ENCODE measurements at places on chromosomes 7 and 10. TPM values are rescaled to one million over a fixed set of nuclear protein-coding genes. Genes with fewer than 3 reads are reported as not detected.

Gene TRPV6
- polyA plus RNA-seq: 0.36 TPM

Gene LANCL2
- polyA plus RNA-seq: 11.8 TPM

Gene CPA1
- not detected for polyA plus RNA-seq

Gene CCL26
- not detected for polyA plus RNA-seq

Gene RPP30
- polyA plus RNA-seq: 42.9 TPM

Gene HABP2
- not detected for polyA plus RNA-seq

GRCh38 chr7:99325592-99326407 is at the start of gene ARPC1A:
TSS of gene ARPC1A (plus strand) at chr7:99325898. CDS start at chr7:99333354, 7,456 bp downstream.
- peak; percentile 87 for DNase-seq
- H3K27ac ChIP-seq: peak within 1 kb of the TSS; percentile 90
- peak within 1 kb of the TSS; percentile 92 for H3K4me3 ChIP-seq
- no peaks in the 10 kb centered on the region for H3K36me3 ChIP-seq

DNA sequence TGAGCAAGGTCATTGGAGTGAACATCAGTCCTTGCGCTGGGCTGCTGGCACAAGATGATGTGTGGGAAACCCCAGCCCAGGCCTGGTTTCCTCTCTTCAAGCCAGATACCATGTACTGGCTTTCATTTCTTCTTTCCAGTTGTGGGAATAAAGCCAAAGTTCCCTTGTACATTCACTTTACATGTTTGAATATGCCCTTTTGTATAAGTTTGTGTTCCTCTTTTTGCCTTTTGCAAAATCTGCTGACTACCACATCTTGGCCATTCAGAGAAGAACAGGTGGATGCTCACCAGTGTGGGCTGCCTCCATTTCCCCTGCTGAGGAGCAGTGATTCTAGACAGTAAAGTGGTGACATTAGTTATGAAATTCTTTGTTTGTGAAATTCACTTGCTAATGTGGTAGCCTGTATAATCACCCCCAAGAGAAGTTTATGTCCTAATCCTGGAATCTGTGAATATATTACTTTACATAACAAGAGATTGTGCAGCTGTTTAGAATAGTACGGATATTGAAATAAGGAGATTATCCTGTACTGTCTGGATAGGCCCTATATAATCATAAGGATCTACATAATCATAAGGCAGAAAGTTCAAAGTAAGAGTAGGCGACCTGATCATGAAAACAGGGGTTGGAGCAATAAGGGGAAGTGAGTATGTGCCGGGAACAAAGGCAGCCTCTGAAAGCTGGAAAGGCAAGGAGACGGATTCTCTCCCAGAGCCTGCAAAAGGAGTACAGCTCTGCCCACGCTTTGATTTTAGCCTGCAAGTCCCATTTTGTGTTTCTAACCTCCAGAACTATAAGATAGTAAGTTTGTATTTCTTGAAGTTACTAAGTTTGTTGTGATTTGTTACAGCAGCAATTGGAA is 18.8 kb upstream of the AOAH start:
- peak overlapping the region; percentile 86 for H3K27ac ChIP-seq
- H3K4me1 ChIP-seq: peaks cover 83% of the 10 kb centered on the region
- H3K36me3 ChIP-seq: no peaks in the 10 kb centered on the region

DNA sequence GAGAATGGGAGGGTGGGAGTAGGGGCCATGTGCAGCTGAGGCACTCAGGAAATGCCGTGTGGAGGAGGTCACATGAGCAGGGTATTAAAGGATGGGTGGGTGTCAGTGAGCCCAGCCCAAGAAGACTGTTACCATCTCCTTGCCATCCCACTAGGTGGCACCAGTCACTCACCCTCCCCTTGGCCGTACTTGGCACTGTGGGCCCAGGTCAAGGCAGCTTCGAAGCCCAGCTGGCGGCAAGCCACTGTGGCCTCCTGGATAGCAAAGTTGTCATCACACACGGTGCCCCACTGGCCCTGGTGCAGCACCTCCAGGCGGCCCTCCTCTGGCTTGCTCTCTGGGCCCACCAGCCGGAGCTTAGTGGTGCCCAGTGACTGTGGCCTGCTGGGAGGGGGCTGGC is 5.4 kb downstream of the LOXL4 start:
- H3K4me3 ChIP-seq: no peak overlapping the region
- H3K27ac ChIP-seq: no peak overlapping the region
- no peaks in the 10 kb centered on the region for H3K36me3 ChIP-seq
- peaks cover 12% of the 10 kb centered on the region for H3K27me3 ChIP-seq

- no peak for DNase-seq
- no peak overlapping the region for H3K4me3 ChIP-seq
- peaks cover 12% of the 10 kb centered on the region for H3K4me1 ChIP-seq
- no peaks in the 10 kb centered on the region for H3K36me3 ChIP-seq
- peaks cover 4% of the 10 kb centered on the region for H3K27me3 ChIP-seq
- no peak overlapping the region for H3K27ac ChIP-seq
These were observed 3.5 kb downstream of the RAMP3 start for GRCh38 chr7:45161138-45161537.

DNA sequence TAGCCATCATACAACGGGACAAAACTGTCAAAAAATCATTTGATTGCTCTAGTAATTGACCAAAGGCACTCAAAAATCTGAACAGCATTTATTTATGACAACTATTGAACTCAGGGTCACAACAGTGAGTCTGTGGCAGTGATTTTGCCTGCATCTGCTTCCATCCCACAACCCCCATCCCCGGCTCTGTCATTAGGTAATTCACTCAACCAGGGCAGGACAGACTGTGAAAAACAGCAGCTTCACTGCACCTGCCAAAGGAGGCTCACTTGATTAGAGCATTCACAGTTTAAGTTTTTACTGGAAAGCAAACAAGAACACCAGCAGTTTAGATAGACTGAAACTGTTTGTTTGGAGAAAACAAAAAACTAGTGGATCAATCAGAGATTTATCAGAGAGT is 22.2 kb downstream of the NRCAM start:
- no peak overlapping the region for H3K27ac ChIP-seq
- peaks cover 2% of the 10 kb centered on the region for H3K27me3 ChIP-seq
- no peak for DNase-seq
- H3K36me3 ChIP-seq: no peaks in the 10 kb centered on the region
- no peak overlapping the region for H3K4me3 ChIP-seq

DNA sequence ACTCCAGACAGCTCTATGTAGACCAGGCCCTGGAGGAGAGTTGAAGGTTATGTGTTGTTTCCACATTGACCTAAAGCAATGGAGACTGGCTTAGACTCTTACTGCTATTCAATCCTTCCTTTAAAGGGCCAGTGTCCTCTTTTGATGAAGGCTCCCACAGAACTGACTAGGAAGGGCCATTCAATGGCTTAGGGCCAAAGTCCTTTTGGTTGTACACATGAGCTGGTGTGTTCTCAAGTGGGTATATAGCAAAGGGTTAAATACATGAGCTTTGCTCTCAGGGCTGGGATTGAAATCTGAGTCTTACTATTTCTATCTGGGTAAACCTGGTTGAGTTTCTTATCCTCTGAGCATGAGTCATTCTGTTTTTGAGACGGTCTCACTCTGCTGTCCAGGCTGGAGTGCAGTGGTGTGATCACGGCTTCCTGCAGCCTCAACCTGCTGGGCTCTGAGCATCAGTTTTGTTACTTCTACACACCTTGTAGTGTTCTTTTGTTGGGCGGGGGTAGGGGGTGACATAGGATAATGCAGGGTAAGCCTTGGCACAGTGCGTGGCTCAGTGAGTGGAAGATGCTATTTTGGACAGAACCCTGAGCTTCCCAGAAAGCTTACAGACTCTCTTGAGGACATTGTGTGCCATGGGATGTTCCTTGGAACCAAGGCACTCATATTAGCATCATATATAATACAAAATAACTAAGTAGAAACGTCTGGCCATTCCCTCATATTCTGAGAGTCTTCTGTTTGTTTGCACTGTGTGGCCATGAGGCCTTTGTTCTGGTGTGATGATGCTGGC is 90.1 kb downstream of the ABCC2 start:
- no peak overlapping the region for H3K27ac ChIP-seq
- H3K36me3 ChIP-seq: peaks cover 9% of the 10 kb centered on the region
- H3K4me1 ChIP-seq: no peaks in the 10 kb centered on the region

DNA sequence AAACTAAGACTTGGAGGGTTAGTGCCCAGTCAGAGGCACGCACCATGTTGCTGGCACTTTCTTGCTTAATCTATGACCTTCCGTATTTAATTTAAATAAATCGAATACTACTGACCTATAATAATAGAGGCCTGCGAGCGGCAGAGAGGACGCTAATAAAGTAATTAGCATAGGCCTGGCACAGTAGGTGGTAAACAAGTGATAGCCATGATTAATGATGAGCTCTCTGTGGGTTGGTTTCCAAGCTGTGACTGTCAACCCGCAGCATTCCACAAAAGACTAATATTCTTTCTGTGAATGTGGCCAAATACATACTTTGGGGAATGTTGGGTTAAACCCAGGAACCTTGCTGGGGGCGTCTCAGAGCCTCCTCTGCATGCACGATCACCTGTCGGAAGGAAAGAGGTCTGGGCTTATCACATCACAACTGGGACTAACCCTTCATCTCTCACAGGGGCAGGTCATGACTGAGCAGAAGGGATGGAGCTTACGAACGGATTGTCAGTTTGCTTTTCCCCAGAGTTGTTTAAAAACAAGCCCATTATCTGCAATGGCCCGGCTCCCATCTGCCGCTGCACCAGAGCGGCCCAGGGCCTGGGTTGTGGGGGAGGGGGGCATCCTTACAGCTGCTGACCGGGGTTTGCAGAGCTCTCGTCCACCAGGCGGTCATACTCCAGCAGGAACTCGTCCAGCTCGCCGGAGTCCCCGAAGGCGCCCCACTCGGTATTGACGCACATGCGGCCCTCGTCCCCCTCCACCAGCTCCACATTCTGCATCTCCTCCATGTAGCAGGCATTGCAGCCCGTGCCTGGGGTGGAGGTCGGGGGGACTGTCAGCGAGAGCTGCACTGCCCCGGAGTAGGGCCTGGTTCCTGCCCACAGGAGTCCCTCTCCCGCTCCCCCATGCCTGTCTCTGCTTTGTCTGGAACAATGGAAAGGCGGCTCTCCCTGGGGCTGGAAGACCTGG is 6.2 kb upstream of the MYL7 start:
- no peak overlapping the region for H3K27ac ChIP-seq
- H3K4me3 ChIP-seq: no peak overlapping the region
- H3K4me1 ChIP-seq: peaks cover 11% of the 10 kb centered on the region
- no peaks in the 10 kb centered on the region for H3K36me3 ChIP-seq
- no peaks in the 10 kb centered on the region for H3K27me3 ChIP-seq

DNA sequence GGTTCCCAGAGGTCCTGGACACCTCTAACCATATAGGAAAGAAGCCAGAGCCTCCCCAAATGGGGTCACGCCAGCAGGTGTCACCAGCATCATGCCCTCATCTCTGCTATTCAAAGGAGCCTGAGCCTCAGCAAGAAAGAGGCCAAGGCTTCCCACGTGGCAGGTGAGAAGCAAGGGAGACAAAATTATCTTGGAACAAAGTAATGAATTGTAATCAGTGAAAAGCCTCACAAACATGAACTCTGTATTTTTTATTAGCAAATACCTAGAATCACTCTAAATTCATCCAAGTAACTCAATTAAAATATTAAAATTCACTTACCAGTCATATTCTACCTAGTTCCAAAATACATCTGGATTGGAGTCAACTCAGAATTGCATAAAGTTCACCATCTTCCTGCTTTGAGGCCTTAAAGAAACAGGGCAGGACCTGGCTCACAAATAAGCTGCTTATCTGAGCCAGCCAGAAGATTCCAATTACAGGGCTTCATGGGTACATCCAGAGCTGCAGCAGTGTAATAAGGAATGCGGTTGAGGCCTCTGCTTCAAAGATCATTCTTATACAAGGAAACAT is 68.7 kb downstream of the SGMS1 start:
- no peaks in the 10 kb centered on the region for H3K27me3 ChIP-seq
- H3K27ac ChIP-seq: no peak overlapping the region
- DNase-seq: no peak
- H3K36me3 ChIP-seq: no peaks in the 10 kb centered on the region

DNA sequence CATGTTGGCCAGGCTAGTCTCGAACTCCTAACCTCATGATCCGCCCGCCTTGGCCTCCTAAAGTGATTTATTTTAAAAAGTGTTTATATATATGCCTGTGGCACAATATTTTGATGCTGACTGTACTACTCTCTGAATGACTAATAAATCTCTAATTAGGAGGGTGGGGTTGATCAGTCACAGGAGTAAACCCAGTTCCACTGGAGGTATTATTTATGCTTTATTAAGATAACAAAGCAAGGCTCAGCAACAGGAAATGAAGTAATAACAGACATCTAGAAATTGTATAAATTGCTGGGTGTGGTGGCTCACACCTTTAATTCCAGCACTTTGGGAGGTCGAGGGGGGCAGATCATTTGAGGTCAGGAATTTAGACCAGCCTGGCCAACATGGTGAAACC is 26.0 kb upstream of the MCU start:
- no peaks in the 10 kb centered on the region for H3K27me3 ChIP-seq
- no peak overlapping the region for H3K4me3 ChIP-seq
- DNase-seq: no peak
- H3K36me3 ChIP-seq: no peaks in the 10 kb centered on the region
- no peaks in the 10 kb centered on the region for H3K4me1 ChIP-seq

GRCh38 chr7:69192134-69192533 is 406.1 kb upstream of the AUTS2 start:
- no peak overlapping the region for H3K4me3 ChIP-seq
- no peaks in the 10 kb centered on the region for H3K27me3 ChIP-seq
- no peak overlapping the region for H3K27ac ChIP-seq
- H3K4me1 ChIP-seq: no peaks in the 10 kb centered on the region

DNA sequence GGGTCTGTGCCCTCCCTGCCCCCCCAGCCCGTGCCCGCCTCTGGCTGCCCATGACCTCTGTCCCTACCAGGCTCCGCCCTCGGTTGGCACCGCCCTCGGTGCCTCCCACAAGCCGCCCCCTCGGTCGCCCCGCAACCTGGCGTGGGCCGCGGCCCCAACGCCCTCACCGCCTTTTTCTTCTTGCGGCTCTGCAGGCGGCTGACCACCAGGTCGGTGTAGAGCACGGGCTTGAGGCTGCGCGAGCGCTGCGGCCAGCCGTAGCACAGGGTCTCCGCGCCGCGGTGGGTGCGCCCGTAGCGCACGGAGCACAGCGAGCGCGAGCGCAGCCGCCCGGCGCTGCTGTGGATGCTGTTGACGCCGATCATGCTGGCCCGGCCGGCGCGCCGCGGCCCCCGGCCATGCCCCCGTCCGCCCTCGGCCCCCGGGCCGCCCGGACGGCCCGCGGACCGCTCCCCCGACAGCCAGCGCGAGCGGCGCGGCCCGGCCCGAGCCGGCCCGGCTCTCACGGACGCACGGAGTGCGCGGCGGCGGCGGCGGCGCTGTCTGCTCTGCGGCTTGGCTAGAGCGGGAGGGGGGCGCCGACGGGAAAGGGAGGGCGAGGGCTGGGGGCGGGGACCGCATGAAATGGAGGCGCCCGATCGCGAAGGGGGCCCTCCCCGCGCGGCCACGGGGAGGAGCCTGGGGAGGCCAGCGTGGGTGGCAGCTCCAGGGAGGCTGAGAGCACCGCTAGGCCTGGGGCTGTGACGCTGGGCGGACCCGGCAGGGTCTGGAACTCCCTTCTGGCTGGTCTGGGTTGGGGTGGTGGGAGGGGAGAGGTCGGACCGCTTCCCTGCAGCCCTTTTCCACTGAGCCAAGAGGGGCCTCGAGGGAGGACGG is 9.6 kb downstream of the PSD start:
- peaks cover 22% of the 10 kb centered on the region for H3K4me1 ChIP-seq
- H3K27me3 ChIP-seq: peaks cover 50% of the 10 kb centered on the region
- no peak overlapping the region for H3K4me3 ChIP-seq
